Thyroid gland (tissue), 4 donors: ENCODE measurements at places on chromosomes 7 and 10. TPM values are rescaled to one million over a fixed set of nuclear protein-coding genes. Genes with fewer than 3 reads are reported as not detected.

GRCh38 chr7:798921-799470 lies 33.3 kb upstream of the SUN1 start:
- no peak for DNase-seq
- H3K27ac ChIP-seq = no peak overlapping the region
- peaks cover 21% of the 10 kb centered on the region for H3K4me1 ChIP-seq

DNA sequence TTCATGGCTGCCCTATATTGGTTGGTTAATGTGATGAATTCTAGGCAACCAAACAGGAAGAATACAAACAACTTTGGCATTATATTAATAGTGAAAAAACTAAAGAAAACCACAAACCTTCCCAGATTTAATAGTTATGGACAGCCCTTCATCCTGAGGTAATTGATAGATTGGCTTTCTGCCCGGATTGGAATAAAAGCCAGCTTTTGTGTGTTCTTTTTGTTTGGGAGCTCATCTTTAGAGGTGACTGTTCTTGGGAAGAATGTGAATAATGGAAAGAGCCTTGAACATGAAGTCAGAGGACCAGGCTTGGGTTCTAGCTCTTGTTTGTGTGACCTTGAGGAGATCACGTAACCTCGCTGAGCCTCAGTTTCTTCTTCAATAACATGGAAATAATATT lies 92.3 kb downstream of the VTI1A start:
- no peaks in the 10 kb centered on the region for H3K4me1 ChIP-seq
- DNase-seq = no peak
- peaks cover 2% of the 10 kb centered on the region for H3K36me3 ChIP-seq
- H3K27me3 ChIP-seq = no peaks in the 10 kb centered on the region
- H3K4me3 ChIP-seq = no peak overlapping the region

DNA sequence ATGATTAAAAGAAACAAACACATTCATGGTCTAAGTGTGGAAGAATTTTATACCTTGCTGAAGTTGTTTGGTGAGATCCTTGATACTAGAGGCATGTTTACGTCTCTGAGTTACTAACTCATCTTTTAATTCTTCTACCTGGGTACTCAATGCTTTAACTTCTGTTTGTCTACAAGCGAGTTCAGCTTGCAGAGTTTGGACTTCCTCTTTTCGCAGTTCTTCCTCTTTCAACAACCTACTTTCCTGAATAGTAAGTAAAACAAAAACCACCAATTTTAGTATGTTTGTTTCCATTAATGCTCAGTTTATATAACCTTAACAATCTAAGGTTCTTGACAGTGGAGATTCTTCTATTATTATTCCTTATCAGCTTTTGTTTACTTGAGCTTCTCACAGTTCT lies 42.9 kb downstream of the CCDC186 start:
- H3K4me1 ChIP-seq = no peaks in the 10 kb centered on the region
- H3K27me3 ChIP-seq = no peaks in the 10 kb centered on the region
- no peak overlapping the region for H3K27ac ChIP-seq
- no peak for DNase-seq
- no peak overlapping the region for H3K4me3 ChIP-seq
- H3K36me3 ChIP-seq = peaks cover 53% of the 10 kb centered on the region

FAM237B gene
- total RNA-seq = not detected

GRCh38 chr7:78473571-78474301 lies 675.2 kb downstream of the PHTF2 start:
- DNase-seq = no peak
- no peak overlapping the region for H3K4me3 ChIP-seq
- H3K27me3 ChIP-seq = no peaks in the 10 kb centered on the region
- no peak overlapping the region for H3K27ac ChIP-seq
- H3K36me3 ChIP-seq = no peaks in the 10 kb centered on the region
- H3K4me1 ChIP-seq = no peaks in the 10 kb centered on the region

GRCh38 chr10:1256432-1256725 lies 200.2 kb downstream of the WDR37 start:
- no peaks in the 10 kb centered on the region for H3K27me3 ChIP-seq
- H3K36me3 ChIP-seq = no peaks in the 10 kb centered on the region
- no peak overlapping the region for H3K4me3 ChIP-seq
- no peak for DNase-seq
- no peak overlapping the region for H3K27ac ChIP-seq
- no peaks in the 10 kb centered on the region for H3K4me1 ChIP-seq

- no peaks in the 10 kb centered on the region for H3K27me3 ChIP-seq
- no peak overlapping the region for H3K4me3 ChIP-seq
- DNase-seq = no peak
- no peak overlapping the region for H3K27ac ChIP-seq
- no peaks in the 10 kb centered on the region for H3K4me1 ChIP-seq
These were observed 146.1 kb upstream of the FRMD4A start for GRCh38 chr10:14476641-14477407.

FBXL13 gene
- 4.5 TPM for total RNA-seq

GRCh38 chr7:6234384-6234783 lies 38.0 kb downstream of the CYTH3 start:
- H3K27ac ChIP-seq = no peak overlapping the region
- H3K36me3 ChIP-seq = no peaks in the 10 kb centered on the region
- H3K27me3 ChIP-seq = no peaks in the 10 kb centered on the region
- peaks cover 15% of the 10 kb centered on the region for H3K4me1 ChIP-seq
- DNase-seq = no peak
- H3K4me3 ChIP-seq = no peak overlapping the region

GRCh38 chr7:106344211-106344610 lies 59.4 kb upstream of the NAMPT start:
- no peaks in the 10 kb centered on the region for H3K27me3 ChIP-seq
- H3K4me3 ChIP-seq = no peak overlapping the region
- H3K27ac ChIP-seq = no peak overlapping the region
- no peak for DNase-seq
- no peaks in the 10 kb centered on the region for H3K36me3 ChIP-seq

DNA sequence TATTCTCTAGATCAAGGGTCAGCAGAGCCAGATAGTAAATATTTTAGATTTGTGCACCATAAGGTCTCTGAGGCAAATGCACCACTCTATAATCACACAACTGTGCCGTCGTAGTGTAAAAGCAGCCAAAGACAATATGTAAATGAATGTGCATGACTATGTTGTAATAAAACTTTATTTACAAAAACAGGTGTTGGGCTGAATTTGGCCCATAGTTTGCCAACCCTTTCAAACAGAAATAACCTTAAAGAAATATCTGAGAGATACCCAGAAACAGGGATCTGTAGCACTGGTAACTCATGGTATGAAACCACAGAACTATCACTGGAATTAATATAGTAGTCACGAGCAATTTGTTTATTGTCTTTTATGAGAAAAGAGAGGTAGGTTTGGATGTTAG lies 86.0 kb downstream of the ARID5B start:
- no peak for DNase-seq
- no peak overlapping the region for H3K4me3 ChIP-seq
- H3K27ac ChIP-seq = no peak overlapping the region
- H3K27me3 ChIP-seq = no peaks in the 10 kb centered on the region

GRCh38 chr10:125684581-125684980 lies 1.6 kb upstream of the TEX36 start:
- H3K4me1 ChIP-seq = no peaks in the 10 kb centered on the region
- H3K36me3 ChIP-seq = no peaks in the 10 kb centered on the region
- DNase-seq = no peak
- no peak overlapping the region for H3K27ac ChIP-seq
- no peaks in the 10 kb centered on the region for H3K27me3 ChIP-seq

AOAH gene
- total RNA-seq = 11.9 TPM

VSIR gene
- total RNA-seq = 22.0 TPM

DNA sequence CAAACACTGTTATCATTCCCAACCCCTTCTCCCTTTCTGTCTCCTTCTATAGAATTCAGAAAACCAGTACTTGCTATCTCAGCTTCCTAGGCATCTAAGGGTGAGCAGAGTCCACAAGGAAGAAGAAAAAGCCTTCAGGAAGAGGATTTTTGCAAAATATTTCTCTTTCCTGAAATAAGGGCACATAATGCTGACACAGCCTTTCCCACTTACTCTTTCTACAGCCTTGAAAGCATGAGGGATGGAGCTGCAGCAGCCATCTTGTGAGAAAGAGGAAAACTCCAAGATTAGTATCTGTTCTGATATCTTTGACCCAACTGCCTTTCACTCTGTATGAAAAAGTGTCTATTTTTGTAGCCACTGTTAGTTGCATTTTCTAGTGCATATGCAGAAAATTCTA lies 826.2 kb downstream of the KCNMA1 start:
- no peaks in the 10 kb centered on the region for H3K4me1 ChIP-seq
- no peak for DNase-seq
- H3K27ac ChIP-seq = no peak overlapping the region
- no peak overlapping the region for H3K4me3 ChIP-seq

- no peak overlapping the region for H3K27ac ChIP-seq
- H3K4me1 ChIP-seq = no peaks in the 10 kb centered on the region
- DNase-seq = no peak
- H3K4me3 ChIP-seq = no peak overlapping the region
These were observed 9.6 kb downstream of the CTTNBP2 start for GRCh38 chr7:117863618-117864017.

GRCh38 chr10:131977323-131978096 lies 4.2 kb downstream of the BNIP3 start:
- peaks cover 30% of the 10 kb centered on the region for H3K4me1 ChIP-seq
- no peaks in the 10 kb centered on the region for H3K36me3 ChIP-seq
- H3K27ac ChIP-seq = no peak overlapping the region
- no peak overlapping the region for H3K4me3 ChIP-seq
- no peaks in the 10 kb centered on the region for H3K27me3 ChIP-seq
- no peak for DNase-seq

OR9A2 gene
- not detected for total RNA-seq

ADCY1 gene
- total RNA-seq = 8.0 TPM

GRCh38 chr7:127629268-127629854 lies 11.4 kb upstream of the PAX4 start:
- no peaks in the 10 kb centered on the region for H3K4me1 ChIP-seq
- H3K27me3 ChIP-seq = no peaks in the 10 kb centered on the region
- no peaks in the 10 kb centered on the region for H3K36me3 ChIP-seq
- peak; percentile 35 for DNase-seq
- no peak overlapping the region for H3K27ac ChIP-seq

WDR91 gene
- total RNA-seq = 34.4 TPM

- H3K36me3 ChIP-seq = no peaks in the 10 kb centered on the region
- no peak overlapping the region for H3K4me3 ChIP-seq
- no peak overlapping the region for H3K27ac ChIP-seq
- no peaks in the 10 kb centered on the region for H3K27me3 ChIP-seq
- H3K4me1 ChIP-seq = no peaks in the 10 kb centered on the region
These were observed 25.8 kb downstream of the EMX2 start for GRCh38 chr10:117568334-117568733.

PRKAR2B gene
- total RNA-seq = 5.1 TPM

- no peak overlapping the region for H3K27ac ChIP-seq
- no peak for DNase-seq
- no peak overlapping the region for H3K4me3 ChIP-seq
- no peaks in the 10 kb centered on the region for H3K4me1 ChIP-seq
- H3K27me3 ChIP-seq = no peaks in the 10 kb centered on the region
These were observed 55.2 kb downstream of the SAMD9 start for GRCh38 chr7:93062599-93062998.

GRCh38 chr7:276230-276835 lies 13.6 kb upstream of the FOXL3 start:
- no peaks in the 10 kb centered on the region for H3K36me3 ChIP-seq
- no peak overlapping the region for H3K27ac ChIP-seq
- no peak for DNase-seq

DNA sequence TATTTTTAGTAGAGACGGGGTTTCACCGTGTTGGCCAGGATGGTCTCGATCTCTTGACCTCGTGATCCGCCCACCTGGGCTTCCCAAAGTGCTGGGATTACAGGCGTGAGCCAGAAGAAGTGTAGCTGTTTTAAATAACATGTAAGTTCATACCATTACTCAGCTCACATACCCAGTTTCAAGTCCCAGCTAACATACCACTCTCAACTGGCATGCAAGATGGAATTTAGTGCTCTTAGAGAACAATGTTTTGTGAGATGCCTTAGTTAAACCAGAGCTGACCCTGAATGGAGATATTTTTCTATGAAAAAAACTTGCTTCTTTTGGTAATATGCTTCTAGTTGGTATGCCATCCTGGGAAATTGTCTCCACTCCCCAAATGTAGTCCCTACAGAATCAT lies 37.3 kb downstream of the HBP1 start:
- no peak overlapping the region for H3K4me3 ChIP-seq
- no peak overlapping the region for H3K27ac ChIP-seq
- H3K36me3 ChIP-seq = peaks cover 42% of the 10 kb centered on the region

MEOX2 gene
- 7.5 TPM for total RNA-seq

DNA sequence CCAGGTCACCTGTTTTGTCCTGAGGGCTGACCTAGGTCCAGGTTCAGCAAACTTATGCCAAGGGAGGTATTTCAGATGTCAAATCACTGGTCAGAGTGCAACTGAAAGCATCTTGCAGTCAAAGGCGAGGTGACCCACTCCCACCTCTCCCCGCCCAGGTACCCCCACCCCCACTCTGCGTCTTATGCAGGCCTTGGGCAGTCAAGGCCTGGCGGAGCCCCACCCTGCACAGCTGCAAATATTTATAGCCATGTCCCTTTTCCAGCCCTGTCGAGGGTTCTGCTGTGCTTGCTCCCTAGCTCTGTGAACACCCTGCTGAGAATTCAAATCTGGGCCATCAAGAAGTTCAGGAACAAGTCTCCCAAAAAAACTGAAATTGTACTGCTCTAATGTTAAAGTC lies 40.6 kb upstream of the BMPR1A start:
- no peak overlapping the region for H3K27ac ChIP-seq
- no peaks in the 10 kb centered on the region for H3K27me3 ChIP-seq
- H3K4me1 ChIP-seq = peaks cover 1% of the 10 kb centered on the region
- DNase-seq = no peak
- H3K4me3 ChIP-seq = no peak overlapping the region

GRCh38 chr10:955820-956217 lies 24.3 kb upstream of the LARP4B start:
- no peaks in the 10 kb centered on the region for H3K27me3 ChIP-seq
- peaks cover 9% of the 10 kb centered on the region for H3K4me1 ChIP-seq
- H3K4me3 ChIP-seq = no peak overlapping the region
- H3K27ac ChIP-seq = no peak overlapping the region
- no peak for DNase-seq
- no peaks in the 10 kb centered on the region for H3K36me3 ChIP-seq

DNA sequence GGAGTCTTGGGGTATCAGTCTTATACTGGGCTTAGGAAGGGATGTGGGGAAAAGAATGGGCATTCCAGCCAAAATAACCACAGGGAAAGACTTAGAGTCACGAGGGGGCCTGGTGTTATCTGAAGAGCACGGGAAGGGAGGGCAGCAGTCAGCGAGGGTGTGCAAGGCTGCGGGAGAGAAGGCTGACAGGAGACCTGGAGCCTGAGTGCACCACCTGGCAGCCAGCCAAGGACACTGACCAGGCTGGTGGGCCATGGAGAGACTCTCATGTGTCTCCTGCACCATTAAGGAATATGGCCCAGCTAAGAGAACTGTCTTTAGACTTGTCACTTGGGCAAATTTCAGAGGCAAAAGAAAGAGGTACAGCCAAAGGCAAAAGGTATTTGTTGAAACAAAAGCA lies 69.6 kb downstream of the PKD1L1 start:
- H3K36me3 ChIP-seq = no peaks in the 10 kb centered on the region
- no peaks in the 10 kb centered on the region for H3K4me1 ChIP-seq
- no peak overlapping the region for H3K27ac ChIP-seq
- DNase-seq = no peak
- H3K27me3 ChIP-seq = no peaks in the 10 kb centered on the region

GRCh38 chr10:54905578-54906192 lies 104.7 kb upstream of the PCDH15 start:
- no peak overlapping the region for H3K27ac ChIP-seq
- no peak for DNase-seq
- H3K4me1 ChIP-seq = no peaks in the 10 kb centered on the region
- no peaks in the 10 kb centered on the region for H3K36me3 ChIP-seq

GPR26 gene
- total RNA-seq = not detected

- no peak overlapping the region for H3K27ac ChIP-seq
- no peaks in the 10 kb centered on the region for H3K27me3 ChIP-seq
- no peaks in the 10 kb centered on the region for H3K36me3 ChIP-seq
- no peak overlapping the region for H3K4me3 ChIP-seq
- DNase-seq = no peak
These were observed 36.9 kb downstream of the TMEM168 start for GRCh38 chr7:112753298-112753697.
